ENCODE measurements at places on chromosomes 4 and X. TPM values are rescaled to one million over a fixed set of nuclear protein-coding genes. Genes with fewer than 3 reads are reported as not detected.

DNA sequence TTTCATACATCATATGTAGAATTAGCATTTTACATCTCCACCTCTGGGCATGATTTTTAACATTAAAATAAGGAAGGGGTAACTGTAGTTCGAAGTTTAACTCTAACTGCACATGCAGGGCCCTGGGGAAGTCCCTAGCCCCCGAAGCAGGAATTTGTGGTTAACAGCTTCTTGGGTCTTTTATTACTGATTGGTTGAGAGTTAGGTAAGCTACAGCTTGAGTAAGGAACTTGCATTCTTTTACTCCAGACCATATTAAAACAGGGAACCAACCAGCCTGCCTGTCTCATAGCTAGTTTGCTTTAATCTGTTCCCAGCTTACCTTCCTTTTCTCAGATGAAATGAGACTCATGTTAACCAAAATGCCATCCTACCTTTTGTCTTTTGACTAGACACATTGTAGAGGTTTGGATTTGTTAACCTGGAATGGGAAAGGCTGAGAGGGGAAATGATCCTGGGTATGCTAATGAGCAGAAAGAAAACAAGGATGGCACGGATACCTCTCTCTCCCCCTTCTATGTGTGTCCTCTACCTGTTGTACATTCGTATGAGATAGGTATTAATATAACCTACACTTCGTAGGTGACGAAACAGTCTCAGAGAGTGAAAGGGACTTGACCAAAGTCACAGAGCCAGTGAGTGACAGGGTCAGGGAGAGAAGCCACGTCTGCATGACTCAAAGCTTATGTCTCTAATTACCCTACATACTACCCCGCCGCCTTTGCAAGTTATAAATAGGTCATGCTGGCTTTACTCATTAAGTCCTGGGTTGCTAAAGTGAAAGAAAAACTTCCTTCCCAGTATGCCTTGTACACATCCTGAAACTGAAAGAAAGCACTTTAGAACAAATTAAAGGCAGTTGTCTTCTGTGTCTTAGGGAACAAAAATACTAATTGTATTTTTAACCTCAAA, 119.5 kb upstream of the AFF2 start:
- DNase-seq, result peak; percentile 24

DNA sequence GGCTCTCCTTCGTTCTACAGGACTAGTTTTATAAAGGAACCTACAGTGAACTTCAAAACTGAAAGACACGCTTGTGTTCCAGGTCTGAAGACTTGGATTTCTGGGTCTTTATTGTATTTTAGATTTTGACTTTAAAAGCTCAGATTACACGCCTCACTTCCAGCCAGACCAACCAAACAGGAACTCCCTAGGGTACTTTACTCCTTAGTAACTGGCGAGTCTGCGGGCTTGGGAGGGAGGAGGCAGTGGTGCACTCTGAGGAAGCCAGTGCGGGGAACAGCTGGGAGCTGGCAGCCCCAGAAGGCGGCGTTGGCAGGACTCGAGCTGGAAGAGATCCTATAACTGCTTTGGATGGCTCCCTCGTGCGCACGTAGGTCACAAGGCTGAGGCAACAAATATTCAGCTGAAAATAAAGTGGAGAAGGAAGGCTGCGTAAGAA, 391 bp upstream of the PHKA1 start:
- DNase-seq, result peak; percentile 38

GRCh38 chr4:2241410-2242353, at the start of the genes HAUS3 and POLN:
Gene HAUS3 (minus strand): TSS chr4:2242121. CDS start chr4:2240946, 1,175 bp downstream.
Gene POLN (minus strand): TSS chr4:2242121. CDS start chr4:2229231, 12,890 bp downstream.
- DNase-seq, result peak; percentile 94

- DNase-seq, result no peak
These were observed 68.5 kb upstream of the PPP2R3B start for GRCh38 chrX:455199-455598.

SSX1 gene
- 5.8 TPM for total RNA-seq

DNA sequence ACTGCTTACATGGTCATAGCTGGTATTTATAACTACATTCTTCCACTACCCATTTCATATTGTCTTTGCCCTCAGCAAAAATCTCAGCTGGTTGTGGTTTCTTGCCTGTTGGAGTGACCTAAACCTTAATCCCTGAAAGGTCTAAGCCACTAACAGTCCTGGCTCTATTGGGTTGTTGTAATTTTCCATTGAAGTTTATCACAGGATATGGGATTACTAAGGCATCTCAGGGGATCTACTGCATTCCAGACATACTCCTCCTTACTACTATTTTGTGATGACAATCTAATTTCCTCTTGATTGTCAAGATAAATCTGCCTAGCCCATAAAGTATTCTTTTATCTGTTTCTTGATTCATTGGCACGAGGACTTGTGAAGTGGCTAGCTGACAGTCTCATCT, 6.2 kb upstream of the OSTC start:
- peak; percentile 88 for DNase-seq

GRCh38 chrX:135170877-135171519, at the start of gene CT55:
Gene CT55 (minus strand): TSS chrX:135171398. CDS start chrX:135171171, 227 bp downstream.
- no peak for DNase-seq

DNA sequence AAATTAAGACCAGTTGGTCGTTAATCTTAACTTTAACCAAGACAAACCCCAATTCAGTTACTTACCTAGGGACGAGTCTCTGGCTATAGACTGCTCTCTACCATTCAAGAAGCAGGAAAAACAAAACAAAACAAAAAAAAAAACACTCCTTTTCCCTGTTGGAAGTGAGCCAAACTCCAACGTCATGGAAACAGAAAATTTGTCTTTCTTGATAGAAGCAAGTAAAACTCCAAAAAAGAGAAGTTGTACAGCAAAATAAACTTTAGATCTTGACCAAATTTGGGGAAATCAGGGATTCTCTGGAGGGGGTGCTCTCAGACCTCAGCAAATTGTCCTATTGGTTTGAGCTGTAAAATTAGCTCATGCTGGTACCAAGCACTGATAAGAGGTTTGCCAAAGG, 3.7 kb downstream of the CNGA1 start:
- DNase-seq, result no peak

DNA sequence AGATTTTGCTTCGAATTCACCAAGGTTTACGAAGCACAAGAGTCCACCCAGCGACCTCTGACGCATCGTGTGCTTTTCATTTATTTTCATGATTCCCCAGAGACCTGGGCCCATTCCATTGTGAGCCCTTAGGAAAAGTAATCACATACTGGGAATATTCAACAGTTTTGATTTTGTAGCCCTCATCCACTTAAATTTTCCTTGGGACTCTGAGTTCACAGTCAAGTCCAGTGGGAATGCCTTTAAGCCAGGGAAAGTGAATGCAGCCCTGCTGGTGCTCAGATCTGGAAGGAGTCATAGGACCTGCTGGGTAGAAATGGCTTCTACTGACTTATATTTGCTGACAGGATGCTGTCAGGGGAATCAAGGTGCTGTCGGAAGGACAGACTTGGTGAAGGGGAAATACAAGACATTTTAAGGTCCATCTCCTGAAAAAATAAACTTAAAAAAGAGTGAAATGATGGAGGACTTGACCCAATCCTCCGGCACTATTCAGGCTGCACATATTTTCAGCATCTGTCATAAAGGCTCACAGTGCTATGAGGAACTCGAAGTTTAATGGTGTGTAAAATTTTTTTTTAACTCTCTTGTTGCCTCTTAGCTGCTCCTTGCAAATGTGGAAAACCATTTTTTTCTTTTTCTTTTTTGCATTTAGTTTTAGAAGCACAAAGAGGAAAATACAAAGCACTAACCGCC, 204.9 kb downstream of the MID1 start:
- DNase-seq, result peak; percentile 75

- DNase-seq, result peak; percentile 18
These were observed 708 bp downstream of the BCLAF3 start for GRCh38 chrX:19990151-19990555.

- DNase-seq, result no peak
These were observed 593 bp upstream of the JAKMIP1 start for GRCh38 chr4:6200922-6201362.

DNA sequence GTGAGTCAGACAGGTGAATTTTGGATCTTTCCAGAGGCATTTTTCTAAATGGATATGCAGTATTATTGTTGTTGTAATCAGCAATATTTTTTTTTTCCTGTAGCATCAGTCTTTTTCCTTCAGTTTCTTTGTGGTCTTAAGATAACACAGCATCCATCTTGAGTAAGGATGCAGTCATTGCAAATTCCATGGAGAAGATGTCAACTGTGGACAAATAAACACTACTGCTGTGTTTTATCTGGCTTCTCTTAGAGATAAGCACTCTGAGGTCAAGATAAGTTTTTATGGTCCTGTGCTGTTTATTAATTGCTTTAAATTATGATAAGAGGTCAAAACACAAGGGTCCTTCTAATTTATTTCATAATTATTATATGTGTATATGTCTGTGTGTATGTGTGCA, 1255.7 kb downstream of the ADGRL3 start:
- DNase-seq, result no peak

RAB9B gene
- total RNA-seq, result 5.5 TPM

ITGB1BP2 gene
- 2.2 TPM for total RNA-seq

GRCh38 chr4:133938061-133938460, 263.5 kb downstream of the PABPC4L start:
- no peak for DNase-seq

GRCh38 chr4:141447761-141448160, 188.6 kb upstream of the IL15 start:
- DNase-seq, result no peak

- DNase-seq, result peak; percentile 48
These were observed 48.1 kb upstream of the ENPP6 start for GRCh38 chr4:184265546-184266351.

DNA sequence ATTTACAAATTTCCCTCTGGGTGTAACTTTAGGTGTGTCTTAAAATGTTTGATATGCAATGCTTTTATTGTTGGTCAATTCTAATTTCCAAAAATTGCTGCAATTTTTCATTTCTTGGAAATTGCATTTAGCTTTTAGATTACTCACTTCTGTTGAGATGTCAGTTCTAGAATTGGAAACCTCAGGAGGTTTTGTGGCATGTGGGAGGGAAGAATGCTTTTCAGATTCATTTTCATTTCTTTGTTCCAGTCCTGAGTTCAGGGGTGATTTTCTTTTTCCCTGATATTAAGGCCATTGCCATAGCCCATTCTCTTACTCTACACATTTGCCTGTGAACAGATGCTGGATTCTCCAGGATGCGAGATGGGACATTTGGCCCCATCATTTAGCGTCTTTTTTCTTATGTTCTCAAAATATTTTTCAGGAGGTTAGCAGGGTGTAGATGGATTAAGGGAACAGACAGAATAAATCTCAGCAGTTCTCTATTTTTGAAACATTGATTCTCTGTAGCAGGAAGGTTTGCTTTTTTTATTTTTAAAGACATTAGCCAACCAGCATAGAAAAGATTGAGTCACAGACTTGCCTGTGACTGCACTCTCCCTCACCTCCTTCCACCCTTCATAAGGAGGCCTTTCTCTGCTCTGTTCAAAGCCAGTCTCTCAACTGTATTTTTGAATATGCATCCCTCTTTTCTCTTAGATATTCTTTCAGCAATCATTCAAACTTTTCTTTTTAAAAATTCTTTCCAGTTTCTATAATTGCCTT, 238.4 kb upstream of the ANXA3 start:
- DNase-seq, result no peak

- no peak for DNase-seq
These were observed 39.1 kb downstream of the LAMP2 start for GRCh38 chrX:120429776-120430540.

ODAPH gene
- total RNA-seq, result not detected

ZNF81 gene
- 3.7 TPM for total RNA-seq

- no peak for DNase-seq
These were observed 688.0 kb downstream of the PCDH7 start for GRCh38 chr4:31408121-31408520.

DNA sequence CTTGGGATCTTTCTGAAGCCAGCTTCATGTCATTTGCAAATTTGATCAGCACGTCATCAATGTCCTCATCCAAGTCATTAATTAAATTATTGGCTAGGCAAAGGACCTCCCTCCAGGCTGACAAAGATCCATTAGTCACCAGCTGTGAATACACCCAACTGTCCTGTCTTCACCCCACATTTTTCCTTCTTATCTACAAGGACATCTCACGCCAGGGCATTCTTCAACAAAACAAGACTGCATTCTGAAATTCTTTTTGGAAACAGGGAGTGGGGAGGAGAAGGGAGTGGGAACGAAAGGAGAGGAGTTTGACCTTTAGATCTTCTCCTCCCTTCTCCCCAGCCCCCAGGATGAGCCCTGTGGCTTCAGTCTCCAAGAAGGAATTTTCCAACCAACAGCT, 32.7 kb downstream of the NLGN3 start:
- no peak for DNase-seq

DNA sequence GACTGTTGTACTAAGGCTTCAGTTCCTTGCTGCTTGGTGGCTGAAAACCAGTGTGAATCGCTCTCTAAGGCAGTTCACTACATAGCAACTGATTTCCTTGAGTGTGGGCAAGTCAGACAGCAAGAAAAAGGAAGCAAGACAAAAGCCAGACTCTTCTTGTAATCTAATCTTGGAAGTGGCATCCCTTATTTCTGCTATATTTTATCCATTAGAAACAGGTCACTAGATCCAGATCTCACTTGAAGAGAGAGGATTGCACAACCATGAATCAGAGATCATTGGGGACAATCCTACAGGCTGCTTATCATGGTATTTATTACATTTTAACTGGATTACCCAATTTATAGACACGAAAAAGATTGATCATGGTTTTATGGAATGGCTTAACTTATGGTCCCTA, 684.5 kb downstream of the GRID2 start:
- no peak for DNase-seq

CSAG2 gene
- total RNA-seq, result not detected

SPARCL1 gene
- 0.07 TPM for total RNA-seq

All from M059J (cell line).